ENCODE measurements at places on chromosomes 12 and 14.

DNA sequence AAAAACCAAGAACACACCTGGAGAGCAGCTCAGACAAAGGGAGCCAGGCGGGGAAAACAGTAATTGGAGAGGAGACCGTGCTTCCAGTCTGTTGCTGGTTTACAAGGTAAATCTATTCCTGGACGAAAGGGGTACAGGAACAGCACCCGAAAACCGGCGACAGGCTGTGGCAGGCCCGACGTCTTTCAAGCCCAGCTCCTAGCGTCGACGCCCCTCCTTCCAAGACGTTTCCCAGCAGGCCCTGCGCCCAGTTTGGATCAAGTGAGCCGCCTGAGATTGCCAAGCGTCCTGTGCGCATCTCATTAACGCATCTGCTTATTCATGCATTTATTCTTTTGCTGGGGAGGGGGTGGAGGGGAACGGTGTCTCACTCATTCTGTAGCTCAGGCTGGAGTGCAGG, 1.4 kb downstream of the C12orf56 start:
- DNase-seq, result no peak

DNA sequence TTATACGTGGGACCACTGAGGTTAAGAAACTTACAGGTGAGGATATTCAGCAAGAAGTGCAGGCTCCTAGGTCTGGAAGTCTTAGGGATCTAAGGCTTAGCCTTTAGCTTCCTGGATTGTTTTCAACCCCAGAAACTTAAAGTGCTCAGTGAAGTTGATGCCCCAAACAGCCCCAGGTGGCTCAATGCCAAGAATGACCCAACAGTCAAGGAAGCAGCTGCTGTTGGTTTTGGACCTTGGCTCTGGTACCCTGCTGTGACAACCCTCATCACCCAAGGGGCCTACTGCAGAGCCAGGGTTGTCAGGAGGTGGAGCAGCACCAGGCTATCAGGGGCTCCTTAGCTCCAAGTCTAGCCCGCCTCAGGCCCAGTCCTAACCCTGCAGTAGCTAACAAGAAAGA, 36.8 kb downstream of the VDR start:
- DNase-seq, result no peak

GRCh38 chr12:46801293-46801692, 24.5 kb downstream of the SLC38A4 start:
- DNase-seq, result no peak

DNA sequence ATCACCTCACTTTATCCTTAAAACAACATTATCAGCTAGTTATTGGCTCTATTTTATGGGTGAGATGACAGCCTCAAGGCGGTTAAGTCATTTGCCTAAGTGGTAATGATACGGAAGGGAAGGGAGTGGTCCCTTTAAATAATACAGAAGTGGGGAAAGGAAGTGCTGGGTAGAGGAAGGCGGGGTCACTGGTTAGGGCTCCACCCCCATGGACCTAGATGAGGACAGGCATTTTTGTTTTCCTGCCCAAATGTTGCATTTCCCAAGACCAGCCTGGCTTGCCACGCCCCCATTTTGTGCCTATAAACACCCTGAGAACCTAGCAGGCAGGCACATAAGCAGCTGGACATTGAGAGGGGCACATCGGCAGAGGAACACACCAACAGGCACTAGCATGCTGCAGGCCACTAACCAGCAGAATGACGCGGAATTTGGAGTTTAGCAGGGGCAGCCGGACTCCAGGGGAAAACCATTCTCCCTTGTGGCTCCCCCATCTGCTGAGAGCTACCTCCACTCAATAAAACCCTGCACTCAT, 100.9 kb downstream of the EPS8 start:
- DNase-seq, result no peak

DNA sequence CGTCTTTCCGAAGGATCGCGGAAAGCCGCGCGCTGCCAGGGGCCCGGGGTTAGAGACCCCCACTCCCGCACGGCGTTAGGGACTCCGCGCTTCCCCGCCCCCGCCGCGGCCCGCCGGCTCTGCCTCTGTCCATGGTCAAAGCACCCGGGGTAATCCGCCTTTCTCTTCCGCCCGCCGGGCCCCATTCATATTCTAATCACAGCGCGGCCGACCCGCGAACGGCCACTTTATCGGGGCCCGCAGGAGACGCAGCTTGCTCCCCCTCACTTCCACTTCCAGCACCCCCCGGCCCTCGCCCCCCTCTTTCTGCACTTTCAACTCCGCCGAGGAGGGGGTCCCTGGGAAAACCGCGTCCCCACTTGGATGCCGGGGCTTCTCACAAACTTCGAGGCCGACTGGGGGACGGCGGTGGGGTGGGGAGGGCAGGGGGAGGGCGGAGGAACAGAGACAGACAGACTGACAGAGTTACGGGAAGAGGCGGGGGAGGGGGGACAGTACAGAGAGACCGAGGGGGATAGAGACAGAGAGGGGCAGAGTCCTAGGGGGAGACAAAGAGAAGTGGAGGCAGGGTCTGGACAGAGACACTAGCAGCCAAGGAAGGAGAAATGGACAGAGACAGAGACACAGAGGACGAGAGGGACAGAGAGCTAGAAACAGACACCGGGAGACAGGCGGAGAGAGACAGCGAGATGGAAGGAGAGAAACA, 1.1 kb upstream of the RFX4 start:
- DNase-seq, result peak; percentile 20

DNA sequence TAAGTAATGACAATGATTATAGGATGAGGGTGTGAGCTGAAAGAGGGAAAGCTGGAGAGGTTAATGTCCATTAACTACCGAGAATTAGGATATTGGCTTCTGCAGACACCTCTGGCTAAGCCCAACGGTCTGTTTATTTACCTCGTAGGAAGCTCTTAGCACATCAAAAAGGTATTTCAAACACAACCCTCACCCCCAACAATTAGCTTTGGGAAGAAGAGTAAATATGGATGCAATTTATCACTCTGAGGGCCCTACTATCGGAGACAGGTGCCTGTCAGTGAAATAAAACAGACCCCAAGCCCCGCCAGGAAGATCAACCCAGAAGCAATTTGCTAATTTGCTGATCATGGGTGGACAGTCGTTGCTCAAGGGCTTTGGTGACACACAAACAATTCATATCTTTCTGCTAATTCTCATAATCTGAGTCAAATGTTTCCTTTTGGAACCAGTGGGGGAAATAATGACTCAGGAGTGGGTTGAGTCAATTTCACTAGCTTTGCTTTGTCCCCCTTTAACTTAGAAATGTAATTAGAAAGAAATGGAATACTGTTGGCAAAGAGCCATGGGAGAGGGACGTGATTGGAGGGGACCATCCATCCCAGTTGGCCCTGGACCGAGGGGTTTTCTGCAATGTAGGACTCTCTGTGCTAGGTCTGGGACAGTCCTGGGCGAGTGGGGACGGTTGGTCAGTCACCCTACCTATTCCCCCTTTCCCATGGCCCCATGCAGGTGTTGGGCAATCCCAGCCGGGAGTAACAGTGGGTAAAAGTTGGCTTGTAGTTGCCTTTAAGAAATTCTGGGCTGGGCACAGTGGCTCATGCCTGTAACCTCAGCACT, 99.1 kb upstream of the MED13L start:
- DNase-seq, result no peak

GRCh38 chr12:105455261-105455660, 124.8 kb downstream of the C12orf75 start:
- no peak for DNase-seq

GRCh38 chr14:68819260-68819691, 26.4 kb upstream of the ZFP36L1 start:
- no peak for DNase-seq

GRCh38 chr12:128991716-128992115, 138.4 kb downstream of the GLT1D1 start:
- no peak for DNase-seq
